ENCODE measurements at places on chromosomes 2 and 18.
A peak's percentile ranks its signal among the peaks of the same experiment; 100 is the strongest.

DNA sequence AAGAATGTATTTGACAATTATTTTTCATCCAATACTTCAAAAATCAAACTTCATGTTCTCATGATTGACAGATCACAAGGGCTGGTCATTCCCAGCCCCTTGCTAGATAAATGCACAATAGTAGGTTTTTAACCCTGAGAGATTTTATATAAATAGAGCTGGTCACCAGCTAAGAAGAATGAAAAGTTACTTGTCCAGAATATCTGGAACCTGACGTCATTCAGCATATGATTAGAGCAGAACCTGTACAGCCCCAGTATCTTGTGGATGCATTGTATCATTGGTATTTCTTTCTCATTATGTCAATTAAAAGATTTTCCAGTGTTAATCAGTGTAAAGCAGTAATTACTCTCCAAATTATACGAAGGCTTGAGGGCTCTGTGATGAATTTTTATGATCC is 202.8 kb upstream of the RND3 start:
- DNase-seq, result no peak

DNA sequence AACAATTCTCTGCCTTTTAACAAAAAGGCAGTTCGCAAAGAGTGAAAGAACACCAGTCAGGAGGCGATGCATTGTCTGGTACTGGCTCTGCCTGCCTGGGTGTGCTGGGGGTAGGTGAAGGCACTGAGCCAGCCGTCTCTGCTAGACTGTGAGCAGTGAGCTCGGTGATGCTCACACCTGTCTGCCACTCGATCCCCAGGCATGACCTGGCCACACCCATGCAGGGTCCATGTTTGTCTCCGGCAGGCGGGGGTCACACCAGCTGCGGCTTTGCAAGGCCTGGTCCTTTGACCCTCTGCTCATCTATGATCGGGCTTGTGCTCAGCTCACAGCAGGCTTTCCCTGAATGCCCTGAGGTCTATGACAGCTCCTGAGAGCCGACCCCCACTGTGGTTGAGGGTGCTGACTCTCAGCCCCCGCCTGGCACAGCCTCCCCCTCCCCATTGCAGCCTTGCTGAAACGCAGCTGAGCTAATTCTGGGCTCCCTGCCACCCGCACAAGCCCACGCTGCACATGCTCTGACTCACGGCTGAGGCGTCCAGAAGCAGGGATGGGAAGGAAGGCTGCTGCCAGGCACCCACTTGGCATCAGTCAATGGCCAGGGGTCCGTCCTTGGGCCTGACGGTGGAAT is 23.7 kb downstream of the CRACDL start:
- DNase-seq, result no peak

GRCh38 chr2:23469142-23469540 is 84.2 kb downstream of the KLHL29 start:
- no peak for DNase-seq

GRCh38 chr18:57803103-57803969 is at the start of gene ATP8B1:
TSS of gene ATP8B1 (minus strand) at chr18:57803315. CDS start at chr18:57731807, 71,508 bp downstream.
- peak; percentile 10 for DNase-seq

DNA sequence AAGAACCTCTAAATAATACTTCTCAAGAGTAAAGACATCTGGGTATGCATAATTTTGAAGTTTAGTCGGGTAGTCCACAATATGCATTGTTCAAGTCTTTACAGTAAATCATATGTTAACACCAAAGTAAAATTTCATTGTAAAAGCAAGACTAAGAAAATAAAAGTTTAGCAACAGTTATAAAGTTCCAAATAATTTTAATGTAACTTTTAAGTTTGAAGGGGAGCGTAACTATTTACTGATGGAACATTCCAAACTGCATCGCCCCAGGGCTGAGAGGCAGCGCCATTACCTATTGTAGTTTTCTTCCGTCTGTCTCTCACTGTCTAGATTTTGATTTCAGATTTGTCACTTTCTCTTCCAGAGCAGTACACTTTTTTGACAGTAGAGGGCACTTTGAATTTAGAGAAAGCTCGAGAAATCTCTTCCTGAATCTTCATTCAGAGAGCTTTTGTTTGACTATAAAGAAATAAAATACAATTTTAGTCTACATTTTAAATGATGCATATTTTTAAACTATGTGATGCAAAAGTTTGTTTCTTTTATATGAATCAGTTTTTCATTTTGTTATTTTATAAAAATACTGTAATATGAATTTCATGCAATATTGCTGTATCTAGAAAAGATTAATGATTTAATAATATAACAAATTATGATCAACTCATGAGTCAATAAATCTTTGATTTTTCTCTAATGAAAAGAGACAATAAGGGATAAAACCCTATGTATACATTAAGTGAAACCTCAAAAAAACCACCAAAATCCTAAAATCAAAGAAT is 389.8 kb downstream of the FIGN start:
- no peak for DNase-seq

- DNase-seq, result no peak
Measured at GRCh38 chr2:233989221-233989858, 61.2 kb upstream of the SPP2 start.

GRCh38 chr2:177353187-177353478 is 39.4 kb upstream of the AGPS start:
- DNase-seq, result no peak

DNA sequence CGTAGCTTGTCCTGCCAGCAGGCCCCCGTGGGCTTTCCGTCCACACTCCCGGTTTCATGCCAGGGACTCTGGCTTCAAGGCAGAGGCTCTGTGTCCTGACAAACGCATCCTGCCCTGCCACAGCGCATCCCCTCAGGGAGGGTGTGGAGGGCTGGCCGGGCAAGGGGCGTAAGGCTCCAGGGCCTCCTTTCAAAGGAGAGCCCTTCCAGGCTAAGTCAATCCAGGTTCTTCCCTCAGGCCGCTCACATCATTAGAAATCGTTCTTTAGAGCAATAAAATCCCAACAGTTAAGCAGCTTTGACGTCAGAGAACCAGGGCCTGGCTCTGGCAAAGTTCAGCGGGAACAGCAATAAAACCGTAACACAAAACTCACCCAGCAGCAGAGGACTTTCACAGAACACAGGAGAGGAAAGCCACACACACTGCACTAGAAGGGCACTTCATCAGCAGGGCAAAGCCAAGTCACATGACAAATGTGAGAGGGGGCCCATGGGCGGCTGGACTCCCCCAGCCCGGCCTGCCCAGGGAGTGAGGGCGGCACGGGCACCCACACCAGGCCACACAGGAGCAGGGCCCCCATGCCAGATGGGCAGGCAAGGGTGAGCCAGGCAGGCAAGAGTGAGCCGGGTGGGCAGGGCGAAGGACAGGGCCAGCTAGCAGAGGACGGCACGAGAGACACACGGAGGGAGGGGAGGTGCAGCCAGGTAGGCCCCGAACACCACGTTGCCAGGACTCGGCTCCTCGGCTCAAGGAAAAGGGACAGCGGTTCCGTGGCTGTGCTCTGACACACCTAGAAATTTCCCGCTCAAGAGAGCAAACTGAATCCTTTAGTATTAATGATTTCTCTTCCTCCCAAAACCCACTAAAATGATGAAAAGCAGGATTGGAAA is 52.0 kb downstream of the HDAC4 start:
- no peak for DNase-seq

DNA sequence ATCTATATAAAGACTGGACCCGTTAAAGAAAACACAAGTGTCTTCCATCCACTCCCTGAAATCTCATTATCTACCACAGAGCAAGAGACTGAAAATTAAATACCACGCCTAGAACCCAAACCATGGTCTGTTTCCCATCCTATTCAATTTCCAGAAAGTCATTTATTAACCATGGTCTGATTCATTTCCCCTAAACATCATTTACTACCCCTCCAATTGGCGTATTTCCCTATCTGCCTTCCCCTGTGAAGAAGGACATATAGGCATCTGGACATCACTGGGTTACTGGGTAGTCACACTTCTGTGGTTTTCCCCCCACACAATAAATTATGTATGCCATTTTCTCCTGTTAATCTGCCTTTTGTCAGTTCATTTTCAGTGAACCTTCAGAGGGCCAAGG is 30.8 kb downstream of the CCDC93 start:
- no peak for DNase-seq

DNA sequence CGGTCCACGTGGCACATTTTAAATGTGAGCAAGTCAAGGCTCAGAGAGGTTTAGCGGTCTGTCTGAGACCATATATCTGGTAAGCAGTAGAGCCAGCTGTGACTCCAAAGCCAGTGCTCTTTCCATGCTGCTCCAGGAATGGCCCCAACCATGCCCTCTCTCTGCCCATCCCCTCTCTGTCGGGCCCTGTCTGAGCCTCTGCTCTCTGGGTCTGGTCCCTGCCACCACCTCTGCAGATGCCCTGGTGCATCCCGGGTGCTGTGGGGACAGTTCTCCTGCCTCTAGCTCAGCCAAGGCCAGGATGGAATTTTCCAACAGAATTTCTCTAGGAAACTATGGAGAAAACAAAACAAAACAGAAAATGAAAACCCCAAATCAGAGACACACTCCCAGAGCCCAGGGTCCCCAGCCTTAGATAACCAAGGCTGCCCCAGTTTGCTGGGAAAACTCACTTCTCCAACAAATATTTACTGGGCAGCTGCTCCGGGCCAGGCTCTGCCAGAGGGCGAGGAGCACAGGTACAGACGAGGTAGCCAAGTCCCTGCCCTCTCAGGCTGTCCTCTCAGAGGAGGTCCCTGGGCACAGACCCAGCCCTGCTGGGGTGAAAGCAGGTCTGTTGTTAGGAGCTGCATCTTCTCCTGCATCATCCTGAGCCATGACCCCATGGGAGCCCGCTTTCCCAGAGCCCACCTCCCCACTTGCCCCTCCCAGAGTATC is 9.2 kb downstream of the ADRA2B start:
- no peak for DNase-seq

- no peak for DNase-seq
Measured at GRCh38 chr2:168119515-168120141, 127.8 kb downstream of the STK39 start.

DNA sequence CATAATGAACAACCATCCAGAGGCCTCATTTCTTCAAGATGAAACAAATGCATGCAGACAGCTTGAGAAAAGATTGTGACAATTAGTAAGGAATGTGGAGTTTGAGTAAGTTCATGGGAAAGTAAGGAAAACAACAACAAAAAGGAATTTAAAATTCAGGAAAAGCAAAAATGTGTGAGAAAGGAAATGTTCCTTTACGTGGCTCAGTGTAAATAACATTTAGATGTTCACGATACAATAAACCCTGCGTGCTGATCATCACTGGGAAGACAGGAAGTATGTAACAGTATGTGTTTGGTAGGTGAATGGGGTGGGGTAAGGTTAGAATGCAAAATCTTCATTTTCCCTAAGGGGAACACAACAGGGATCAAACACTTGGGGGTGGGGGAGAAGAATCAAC is 72.7 kb downstream of the TRIP12 start:
- no peak for DNase-seq

DNA sequence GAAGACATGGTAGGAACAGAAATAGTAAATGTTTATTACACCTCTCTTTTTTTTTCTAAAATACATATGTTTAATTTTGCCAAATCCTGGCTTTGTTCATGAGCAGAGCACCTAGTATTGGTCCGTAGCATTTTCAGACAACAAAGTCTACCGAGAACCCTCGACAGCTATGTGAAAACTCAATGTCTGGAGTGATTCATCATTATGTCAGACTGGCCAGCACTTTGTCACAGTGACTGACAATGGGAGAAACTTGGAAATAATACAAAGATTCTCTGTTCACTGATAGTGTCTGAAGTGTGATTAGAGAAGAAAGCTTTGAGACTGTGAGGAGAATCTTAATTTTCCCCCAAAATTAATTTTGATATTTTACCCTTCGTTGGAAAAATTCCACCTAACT is 143.0 kb downstream of the HNMT start:
- no peak for DNase-seq

DNA sequence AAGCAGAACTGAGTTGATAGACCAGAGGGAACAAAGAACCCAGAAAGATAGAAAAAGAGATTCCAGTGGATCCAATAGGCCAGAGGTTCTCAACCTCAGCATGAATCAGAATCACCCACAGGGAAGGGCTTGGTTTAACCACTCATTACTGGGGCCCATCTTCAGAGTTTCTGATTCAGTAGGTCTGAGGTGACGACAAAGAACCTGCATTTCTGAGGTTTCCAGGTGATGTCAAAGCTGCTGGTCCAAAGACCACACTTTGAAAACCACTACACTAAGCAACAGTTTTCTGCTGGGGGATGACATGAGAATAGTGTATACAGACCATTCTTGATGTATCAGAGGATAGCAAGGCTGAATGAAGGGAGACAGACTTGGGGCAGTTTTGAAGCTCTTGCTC is 296.9 kb upstream of the STON1 start:
- no peak for DNase-seq

DNA sequence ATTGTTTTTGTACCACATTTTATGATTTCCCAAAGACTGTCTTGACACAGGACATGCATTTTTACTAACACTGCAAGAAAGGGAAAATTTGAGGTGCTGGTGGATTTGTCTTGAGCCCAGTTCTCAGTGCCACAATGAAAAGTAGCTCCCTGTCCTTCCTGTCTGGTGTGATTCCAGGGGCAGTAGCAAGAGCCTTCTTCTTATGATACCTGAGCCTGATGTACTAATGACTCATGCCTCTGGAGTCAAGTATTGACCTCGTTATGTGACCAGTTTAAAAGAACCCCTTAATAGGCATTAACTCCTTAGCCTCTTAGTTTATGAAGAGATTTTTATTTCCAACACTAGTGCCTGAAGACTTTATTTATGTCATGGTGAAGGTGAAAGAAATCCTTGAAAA is 728.6 kb downstream of the SLC4A3 start:
- no peak for DNase-seq

GRCh38 chr18:76882146-76882545 is 59.8 kb downstream of the ZNF236 start:
- DNase-seq, result no peak

- DNase-seq, result no peak
Measured at GRCh38 chr18:38576349-38576748, 1010.8 kb upstream of the CELF4 start.

- DNase-seq, result no peak
Measured at GRCh38 chr2:180456801-180457200, 449.7 kb upstream of the CWC22 start.

DNA sequence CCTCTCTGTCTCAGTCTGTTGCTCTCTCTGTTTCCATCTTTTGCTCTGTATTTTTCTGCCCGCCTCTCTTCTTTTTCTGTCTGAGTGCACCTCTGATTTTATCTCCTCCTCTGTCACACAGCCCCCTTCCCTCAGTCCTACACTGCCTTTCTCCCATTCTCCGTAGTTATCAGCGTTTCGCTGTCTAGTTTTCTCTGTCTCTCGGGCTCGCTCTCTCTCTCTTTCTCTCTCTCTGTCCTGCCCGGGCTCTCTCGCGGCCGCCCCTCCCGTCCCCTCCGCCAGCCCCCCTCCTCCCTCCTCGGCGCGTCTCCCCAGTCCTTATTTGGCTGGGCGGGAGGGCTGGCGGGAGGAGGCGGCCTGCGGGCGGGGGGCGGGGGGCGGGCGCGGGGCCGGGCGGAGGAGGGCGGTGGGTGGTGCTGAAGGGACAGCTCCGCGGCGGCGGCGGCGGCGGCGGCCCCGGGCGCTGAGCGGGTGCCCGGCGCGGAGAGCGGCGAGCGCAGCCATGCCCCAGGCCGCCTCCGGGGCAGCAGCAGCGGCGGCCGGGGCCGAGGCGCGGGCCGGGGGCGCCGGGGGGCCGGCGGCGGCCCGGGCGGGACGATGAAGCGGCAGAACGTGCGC is at the start of gene KCNK3:
TSS of gene KCNK3 (plus strand) at position 444 of the 618 bp plus-strand sequence. CDS start at position 598, 154 bp downstream.
- peak; percentile 18 for DNase-seq

- DNase-seq, result no peak
Measured at GRCh38 chr2:30270166-30270565, 38.8 kb downstream of the LBH start.

Data from activated gamma-delta T cell (primary cell).